ENCODE measurements at places on chromosomes 11 and 22. TPM values are rescaled to one million over a fixed set of nuclear protein-coding genes. Genes with fewer than 3 reads are reported as not detected.

DNA sequence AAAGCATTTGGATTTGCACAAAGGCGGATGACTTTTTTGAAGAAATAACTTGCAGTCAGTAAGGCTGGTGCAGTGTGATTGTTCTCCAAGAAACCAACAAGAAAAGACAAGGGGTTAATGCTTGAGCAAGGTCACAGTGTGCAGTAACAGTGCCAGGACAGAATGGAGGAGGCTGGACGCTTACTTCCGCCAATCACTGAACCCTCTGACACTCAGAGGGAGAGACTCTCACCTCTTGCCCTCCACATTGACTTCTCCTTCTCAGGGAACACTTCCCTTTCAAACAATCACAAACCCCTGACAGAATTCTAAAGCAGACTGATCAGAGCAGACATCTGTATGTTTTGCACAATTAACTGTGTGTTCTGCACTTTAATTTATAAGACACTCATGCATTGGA, 228.4 kb downstream of the BLID start:
- H3K4me3 ChIP-seq: no peak overlapping the region
- DNase-seq: no peak
- no peak overlapping the region for H3K27ac ChIP-seq
- no peaks in the 10 kb centered on the region for H3K4me1 ChIP-seq
- no peaks in the 10 kb centered on the region for H3K27me3 ChIP-seq
- no peaks in the 10 kb centered on the region for H3K36me3 ChIP-seq

DNA sequence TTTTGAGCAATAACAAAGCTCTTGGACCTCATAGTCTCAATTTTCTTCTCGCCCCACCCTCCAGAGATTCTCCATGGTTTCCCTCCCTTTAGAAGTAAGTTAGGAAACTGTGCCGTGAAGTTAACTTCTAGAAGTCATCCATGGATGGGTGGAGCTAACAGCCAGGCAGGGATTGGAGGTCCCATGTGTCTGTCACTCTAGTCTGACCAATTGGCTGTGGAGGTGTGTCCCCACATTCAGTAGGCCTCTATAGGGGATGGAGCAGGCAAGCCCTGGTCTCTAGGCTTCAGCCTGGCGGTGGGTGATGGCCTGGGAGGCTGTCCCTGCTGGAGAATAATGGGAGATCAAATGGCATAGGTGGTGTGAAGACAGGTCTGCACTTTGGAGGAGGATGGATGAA, 50.7 kb downstream of the TP53I11 start:
- no peaks in the 10 kb centered on the region for H3K36me3 ChIP-seq
- DNase-seq: no peak
- no peak overlapping the region for H3K4me3 ChIP-seq

DNA sequence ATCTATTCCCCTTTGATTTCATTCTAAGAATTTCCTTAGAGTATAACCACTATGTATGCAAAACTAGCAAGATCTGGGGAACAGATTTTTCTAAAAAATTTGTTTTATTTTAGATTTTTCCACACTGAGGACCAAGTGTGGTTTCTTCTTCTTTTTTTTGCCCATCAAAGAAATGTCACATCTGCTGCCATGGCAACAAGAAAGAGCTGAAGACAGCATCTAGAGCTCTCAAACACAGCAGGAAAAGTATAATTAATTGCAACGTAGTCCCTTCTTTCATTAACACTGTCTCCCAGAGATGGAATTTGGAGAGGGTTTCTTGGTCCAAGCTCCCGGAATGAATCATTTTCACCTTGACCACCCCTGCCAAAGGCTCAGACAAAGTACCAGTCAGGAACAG, 256.7 kb upstream of the CCDC90B start:
- no peaks in the 10 kb centered on the region for H3K27me3 ChIP-seq
- no peak for DNase-seq
- no peaks in the 10 kb centered on the region for H3K36me3 ChIP-seq
- no peaks in the 10 kb centered on the region for H3K4me1 ChIP-seq

The AHNAK gene
- 458 TPM for total RNA-seq

The THYN1 gene
- total RNA-seq: 36.5 TPM

The CALCB gene
- 0.16 TPM for total RNA-seq

The MUC2 gene
- 1,230 TPM for total RNA-seq

All from colonic mucosa (tissue), 4 donors.